ENCODE measurements at places on chromosomes 12 and 14.

- peak; percentile 41 for ATAC-seq
These were observed 8.8 kb upstream of the CHGA start for GRCh38 chr14:92914087-92914656.

DNA sequence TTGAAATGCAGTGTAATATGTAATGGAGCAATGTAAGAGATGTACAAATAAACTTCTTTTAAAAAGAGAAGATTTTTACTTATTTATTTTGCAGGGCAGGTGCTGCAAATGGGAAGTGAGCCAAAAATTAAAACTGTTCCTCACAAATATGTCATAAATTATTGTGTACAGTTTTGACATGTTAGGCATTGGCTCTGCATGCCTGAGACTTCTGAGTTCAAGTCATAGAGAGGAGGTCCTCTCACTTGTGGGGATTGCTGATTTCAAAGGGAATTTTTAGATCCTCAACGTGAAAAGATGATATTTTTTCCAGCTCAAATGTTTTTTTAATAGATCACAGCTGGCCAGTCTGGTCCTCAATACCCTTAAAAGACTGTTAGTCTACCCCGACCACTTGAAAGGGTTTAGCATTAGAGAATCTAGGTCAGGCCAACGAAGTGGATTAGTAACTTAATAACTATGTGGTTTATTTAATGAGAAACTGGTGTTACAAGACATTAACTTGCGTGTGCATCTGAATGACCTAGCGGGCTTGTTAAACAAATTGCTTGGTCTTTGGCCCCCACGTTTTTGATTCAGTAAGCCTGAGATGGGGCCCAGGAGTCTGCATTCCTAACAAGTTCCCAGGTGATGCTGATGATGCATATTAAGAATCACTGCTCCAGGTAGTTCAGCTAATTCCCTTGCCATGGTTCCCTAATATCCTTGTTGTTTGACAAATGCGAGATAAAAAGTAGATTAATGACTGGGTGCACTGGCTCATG lies 30.9 kb upstream of the WDR89 start:
- peak; percentile 34 for ATAC-seq

GRCh38 chr12:127358888-127359287 lies 908.1 kb upstream of the TMEM132C start:
- ATAC-seq = no peak

DNA sequence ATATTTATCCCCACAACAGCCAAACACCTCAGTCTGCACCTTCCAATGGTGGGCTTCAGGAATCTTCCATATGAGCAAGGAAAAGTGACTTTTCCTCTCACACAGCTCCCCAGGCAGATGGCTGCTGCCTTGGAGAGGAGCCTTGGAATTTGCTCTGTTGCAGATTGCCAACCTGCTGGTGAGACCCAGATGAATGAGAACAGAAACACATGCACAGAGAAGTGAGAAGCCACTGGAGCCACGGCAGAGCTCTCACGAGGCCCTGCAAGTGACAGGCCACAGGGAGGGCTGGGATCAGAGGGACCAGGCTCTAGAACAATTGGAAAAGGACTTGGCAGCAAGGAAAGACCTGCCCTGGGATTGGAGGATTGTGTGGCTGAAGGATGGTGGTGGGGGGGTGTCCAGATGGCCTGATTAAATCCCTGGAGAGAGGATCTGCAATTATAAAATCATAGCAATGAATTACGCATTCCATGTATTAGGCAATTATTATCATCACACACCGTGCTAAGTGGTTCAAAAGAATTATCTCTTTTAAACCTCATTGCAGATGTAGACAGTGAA lies 84.9 kb upstream of the PWP1 start:
- ATAC-seq = no peak

DNA sequence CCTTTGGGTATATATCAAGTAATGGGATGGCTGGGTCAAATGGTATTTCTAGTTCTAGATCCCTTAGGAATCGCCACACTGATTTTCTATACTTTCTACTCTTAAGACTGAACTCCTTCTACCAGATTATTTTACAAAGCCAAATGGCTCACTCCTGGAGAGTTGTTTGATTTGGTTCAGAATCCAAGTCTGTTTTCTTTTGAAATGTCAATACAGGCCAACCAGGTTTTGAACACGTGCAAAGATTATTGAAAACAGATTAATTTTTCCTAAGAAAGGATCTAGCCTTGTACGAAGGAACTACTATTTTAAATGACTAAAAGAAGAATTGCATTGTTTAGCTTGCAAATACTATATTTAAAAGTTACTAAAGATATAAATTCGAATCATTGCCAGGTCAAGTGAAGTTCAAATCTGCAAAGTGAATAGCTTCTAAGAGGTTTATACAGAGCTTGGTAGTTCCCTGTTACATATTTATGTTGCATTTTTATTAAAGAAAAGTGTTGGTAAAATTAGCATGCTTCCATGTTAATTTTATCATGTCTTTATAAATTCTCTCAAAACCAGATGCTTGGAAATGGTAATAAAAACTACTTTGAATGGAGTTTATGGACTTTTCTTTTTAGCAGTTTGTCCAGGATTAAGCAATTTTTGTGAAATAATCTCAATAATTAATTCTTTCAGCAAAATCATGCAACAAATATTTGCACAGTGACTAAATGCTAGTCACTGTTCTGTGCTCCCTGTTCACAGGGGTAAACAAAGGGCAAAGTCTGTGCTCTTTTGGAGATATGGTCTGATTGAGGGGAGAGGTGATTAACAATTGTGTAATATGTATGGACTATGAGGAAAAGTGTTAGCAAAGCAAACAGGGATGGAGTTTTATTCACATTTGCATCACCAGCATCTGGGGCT lies 38.9 kb downstream of the GPR65 start:
- no peak for ATAC-seq

DNA sequence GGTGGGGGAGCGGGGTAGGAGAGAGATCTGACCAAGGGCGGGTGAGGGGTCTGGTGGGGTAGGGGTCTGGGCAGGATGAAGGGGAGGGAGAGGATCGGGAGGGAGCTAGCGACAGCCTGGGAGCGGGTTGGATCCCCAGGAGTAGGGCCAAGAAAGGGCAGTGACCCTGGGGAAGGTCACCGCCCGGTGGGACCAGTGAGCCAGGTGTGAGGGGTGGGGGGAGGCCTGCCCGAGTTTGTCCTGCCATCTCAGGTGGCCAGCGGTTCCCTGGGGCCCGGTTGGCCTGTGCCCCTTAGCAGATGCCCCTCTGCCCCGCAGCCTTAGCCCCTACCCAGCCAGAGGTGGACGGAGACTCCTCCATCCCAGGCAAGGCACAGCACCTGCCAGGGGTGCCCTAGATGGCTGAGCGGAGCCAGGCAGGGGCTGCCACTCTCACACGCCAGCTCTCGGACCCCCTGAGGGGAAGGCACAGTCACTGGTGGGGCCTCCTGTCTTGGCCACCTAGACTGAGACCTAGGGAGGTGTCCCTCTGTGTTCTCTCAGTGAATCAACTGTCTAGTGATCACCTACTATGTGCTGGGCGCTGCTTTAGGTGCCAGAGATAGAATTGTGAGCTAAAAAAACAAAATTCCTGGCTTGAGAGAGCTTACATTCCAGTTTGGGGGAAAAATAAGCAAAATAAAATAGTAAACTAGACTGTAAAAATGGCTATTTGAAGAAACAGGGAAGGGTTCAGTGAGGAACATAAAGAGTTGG lies 629 bp upstream of the TTC7B start:
- peak; percentile 8 for ATAC-seq

GRCh38 chr12:110107369-110108281 lies 16.5 kb upstream of the IFT81 start:
- peak; percentile 56 for ATAC-seq

- no peak for ATAC-seq
These were observed 143.4 kb downstream of the HMGA2 start for GRCh38 chr12:65967696-65968095.

DNA sequence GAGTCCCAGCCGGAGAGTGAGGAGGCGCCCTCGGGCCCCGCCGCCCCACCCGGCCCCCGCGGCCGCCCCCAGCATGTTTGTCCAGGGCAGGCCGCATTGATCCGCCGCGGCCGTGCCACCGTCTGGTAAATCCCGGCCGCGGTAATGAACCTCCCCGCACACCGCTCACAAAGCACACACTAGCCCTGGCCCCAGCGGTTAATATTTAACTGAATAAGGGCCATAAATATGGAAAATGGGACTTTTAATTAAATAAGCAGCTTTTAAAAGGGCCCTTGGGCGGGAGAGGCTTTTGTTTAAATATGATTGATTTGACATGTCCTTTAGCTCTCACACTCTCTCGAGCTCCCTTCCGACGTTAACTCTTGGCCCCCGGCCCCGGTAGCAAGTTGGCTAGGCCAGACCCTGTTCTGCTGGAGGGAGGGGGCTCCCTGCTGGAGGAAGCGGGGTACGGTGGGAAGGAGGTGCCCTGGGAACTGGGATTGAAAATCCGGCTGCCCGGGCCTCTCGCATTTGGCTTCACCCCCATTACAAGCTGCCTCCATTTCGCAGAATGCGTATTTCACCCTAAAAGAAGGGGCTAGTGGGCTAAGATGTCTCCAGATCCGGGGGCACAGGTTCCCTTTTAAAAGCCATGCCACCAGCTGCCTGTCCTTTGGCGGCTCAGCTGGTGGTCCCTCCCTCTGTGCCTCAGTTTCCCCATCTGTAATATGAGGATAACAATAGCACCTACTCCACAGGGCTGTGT lies 199.8 kb downstream of the RBM19 start:
- ATAC-seq = peak; percentile 17

DNA sequence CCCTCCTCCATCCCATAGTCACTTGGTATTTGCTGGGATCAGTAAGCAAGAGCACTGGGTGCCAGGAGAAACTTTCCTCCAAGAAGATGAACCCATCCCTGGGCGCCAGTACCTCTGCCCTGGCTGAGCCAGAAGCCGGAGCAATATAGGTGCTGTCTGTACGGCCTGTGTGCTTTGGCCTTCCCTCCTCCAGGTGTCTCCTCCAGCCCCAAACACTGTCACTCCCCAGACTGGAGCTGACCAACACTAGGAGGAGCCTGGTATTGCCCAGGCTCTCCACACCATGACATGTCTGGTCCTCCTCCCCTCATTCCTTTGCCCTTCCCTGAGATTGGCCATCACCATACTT lies 4.9 kb downstream of the GSTZ1 start:
- ATAC-seq = no peak

DNA sequence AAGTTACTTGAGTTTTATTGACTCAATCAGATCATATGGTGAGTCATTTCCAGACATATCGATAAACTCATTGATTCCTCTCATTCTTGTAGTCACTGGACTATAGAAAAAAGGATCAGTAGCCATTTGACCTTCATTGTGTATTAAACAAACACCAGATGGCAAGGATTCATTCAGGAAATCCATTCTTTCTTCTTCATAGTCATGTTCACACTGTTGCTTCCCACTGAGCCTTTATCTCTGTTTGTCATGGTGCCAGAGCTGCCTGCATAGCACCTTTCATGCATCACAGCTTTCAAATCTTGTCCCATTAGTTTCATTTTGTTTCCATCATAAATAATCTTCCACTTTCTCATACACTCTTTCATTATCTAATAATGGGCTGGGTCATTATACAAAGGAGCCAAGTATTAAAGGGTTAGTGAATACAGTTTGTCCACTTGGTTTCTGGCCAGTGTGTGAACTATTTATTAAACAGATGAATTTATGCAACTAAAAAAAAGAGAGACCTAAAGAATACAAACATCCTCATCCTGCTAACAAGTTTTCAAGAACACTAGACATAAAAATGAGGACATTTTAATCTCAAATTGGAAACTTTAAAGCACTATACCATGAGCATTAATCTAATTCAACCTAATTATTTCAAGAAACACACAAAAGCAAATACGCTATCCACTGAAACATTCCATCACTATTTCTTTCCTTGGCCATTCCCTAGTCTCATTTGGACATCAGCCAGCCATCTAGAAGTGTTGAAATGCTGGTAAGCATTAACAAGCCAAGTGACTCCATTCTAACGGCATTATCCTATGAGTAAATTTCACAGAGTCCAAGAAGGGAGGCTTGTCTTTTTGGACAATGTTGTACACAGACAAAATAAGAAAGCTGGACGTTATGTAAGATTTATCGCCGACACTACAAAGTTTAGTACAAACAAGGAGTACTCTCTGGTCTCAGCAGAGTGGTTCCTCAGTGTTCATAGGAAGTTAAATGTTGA lies 476.5 kb downstream of the FOXG1 start:
- ATAC-seq = no peak

DNA sequence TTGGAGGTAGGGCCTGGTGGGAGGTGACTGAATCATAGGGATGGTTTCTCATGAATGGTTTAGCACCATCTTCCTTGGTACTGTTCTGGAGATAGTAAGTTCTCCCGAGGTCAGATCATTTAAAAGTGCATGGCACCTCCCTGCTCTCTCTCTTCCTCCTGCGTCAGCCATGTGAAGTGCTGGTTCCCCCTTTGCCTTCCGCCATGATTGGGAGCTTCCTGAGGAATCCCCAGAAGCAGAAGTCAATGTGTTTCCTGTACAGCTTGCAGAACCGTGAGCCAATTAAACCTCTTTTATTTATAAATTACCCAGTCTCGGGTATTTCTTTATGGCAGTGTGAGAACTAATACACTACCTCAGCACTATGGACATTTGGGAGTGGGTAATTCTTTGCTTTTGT lies 4.8 kb upstream of the LGMN start:
- ATAC-seq = no peak

- no peak for ATAC-seq
These were observed 33.3 kb downstream of the ATP2A2 start for GRCh38 chr12:110314308-110314707.

DNA sequence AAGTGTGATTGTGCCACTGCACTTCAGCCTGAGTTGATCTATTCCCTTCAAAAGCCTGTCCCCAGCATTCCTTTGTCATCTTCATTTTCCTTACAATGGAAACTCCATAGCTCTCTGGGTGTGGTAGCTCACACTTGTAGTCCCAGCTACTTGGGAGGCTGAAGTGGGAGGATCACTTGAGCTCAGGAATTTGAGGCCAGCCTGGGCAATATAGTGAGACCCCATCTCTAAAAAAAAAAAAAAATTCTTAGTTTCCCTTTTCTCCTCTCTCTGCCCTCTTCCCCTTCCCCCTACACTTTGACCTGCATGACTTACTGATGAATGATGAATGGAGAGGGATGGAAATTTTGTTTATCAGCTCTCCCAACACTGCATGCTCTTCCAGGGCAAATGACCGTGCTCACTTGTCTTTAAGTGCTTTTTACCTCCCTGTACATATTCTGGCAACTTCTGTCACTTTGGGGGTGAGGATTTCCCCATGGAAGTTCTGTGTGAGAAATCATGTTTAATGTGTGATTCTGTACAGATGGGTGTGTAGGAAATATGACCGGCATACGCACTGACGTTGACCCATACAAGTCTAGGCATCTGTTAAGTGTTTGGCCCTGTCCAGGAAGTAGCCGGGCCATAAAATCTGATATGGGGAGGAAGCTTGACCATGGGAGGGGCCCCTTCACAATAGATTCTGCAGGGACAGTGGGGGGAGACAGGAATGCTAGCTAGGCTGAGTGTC lies 65.4 kb downstream of the ZFP36L1 start:
- ATAC-seq = no peak

DNA sequence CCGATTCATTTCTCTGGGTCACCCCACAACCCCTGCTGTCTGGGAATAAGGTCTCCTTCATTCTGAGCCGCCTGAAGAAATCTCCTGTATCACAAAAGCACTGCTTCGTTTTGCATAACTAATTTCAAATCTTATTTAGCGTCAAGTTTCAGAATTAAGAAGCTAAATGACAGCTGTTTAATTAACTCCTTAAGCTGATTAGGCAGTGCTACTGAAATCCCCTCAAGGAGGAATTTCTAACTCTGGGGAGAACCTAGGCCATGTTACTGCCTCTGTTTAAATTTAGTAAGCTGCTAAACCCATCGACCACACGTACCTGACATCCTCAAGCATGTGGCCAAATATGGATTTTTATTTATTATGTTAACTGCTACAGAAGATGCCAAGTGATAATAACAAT lies 373.6 kb downstream of the GLT1D1 start:
- ATAC-seq = no peak

GRCh38 chr12:80617733-80618132 lies 89.7 kb upstream of the MYF6 start:
- no peak for ATAC-seq
